T-helper 1 cell (primary cell): ENCODE measurements at places on chromosomes 16 and 17.

DNA sequence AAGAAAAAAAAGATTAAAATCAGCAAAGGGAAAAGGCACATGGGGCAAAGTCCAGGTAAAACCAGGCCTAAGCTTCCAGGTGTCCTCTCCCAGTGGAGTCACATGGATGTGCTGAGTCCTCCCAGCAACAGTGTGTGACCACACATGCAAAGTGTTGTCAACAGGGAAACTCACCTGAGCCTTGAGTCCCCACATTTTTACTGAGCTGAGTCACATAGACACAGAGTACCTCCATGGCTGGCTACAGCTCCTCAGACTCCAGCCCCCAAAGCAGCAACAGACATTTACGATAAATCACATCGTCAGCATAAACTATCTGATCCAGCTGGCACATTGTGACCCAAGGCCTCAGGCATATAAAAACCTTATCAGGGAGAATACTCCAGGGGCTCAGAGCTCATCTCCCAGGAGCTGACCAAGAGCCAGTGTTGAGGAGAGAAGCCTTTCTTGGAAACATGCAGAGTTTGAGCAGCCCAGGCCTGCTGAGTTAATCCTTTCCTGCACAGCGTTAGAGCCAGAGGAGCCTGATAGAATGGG is 20.5 kb downstream of the ERCC4 start:
- no peak for DNase-seq

DNA sequence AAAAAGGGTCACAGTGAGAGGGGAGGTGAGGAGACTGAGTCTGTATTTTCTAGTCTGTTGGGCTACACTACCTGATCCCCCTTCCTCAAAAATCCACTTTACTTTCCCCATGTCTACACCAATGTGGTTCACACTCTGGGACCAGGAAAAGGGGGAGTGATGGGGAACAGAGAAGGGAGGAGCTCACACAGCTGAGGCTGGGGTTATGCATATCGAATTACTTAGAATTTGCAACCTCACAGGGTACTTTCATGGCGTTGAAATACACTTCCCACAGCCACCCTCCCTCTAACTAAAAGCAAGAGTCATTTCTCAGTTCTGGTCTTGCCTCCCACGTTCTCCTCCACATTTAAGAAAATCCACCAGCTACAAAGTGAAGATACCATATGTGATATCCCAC is 14.1 kb downstream of the MAPT start:
- DNase-seq = no peak

GRCh38 chr17:12627781-12628451 is 37.8 kb upstream of the MYOCD start:
- DNase-seq = no peak

- peak; percentile 69 for DNase-seq
These were observed 16.2 kb downstream of the SOCS3 start for GRCh38 chr17:78343543-78344201.

- DNase-seq = no peak
These were observed 256.1 kb downstream of the CPPED1 start for GRCh38 chr16:12547608-12547922.

- DNase-seq = no peak
These were observed 138.4 kb upstream of the CIBAR2 start for GRCh38 chr16:85250609-85251223.

GRCh38 chr17:82110298-82110697 is 12.3 kb upstream of the FASN start:
- no peak for DNase-seq

DNA sequence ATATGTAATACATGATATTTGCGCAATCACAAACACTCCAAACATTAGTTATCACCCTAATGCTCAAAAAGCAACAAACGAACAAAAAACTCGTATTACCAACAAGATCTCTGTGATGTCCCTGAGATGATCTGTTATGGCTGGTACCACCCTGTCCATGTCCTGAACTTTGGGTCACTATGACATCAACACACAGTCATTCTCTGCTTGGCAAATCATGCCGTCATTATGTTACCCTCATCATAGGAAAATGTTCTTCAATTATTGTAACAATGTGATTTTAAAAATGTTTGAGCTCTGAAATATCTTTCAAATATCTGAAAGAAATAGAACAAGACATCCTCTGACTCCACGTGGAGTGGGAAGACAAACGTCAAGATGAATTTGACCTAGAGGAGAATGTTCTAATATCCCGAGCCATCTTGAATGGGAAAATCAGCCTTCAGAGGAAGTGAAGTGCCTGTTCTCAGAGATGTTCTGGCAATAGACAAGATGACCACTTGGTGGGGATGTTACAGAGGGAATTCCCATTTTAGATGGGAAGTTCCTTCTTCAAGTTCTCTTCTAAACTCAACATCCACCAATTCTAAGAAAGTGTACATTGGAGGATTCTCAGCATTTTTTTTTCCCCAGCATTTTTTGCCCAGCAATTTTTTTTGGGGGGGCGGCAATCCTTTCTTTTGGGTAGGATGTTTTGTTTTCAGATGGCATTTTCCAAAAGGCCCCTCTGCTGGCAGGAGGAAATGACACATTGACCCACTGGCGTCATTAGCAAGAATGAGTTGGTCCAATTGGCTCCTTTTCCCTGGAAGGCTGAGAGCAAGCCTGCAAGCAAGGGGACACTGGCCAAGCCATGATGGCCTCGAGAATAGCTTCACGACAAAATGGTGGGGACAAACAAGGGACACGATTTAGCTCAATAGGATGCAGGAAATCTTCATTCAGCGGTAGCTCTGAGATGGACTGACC is 3.7 kb upstream of the HSD17B2 start:
- DNase-seq = no peak

- peak; percentile 75 for DNase-seq
These were observed 4.9 kb downstream of the CDK3 start for GRCh38 chr17:76005263-76006149.
